C1 segment of cervical spinal cord (tissue), 14 donors: ENCODE measurements at places on chromosomes 11 and 22.

DNA sequence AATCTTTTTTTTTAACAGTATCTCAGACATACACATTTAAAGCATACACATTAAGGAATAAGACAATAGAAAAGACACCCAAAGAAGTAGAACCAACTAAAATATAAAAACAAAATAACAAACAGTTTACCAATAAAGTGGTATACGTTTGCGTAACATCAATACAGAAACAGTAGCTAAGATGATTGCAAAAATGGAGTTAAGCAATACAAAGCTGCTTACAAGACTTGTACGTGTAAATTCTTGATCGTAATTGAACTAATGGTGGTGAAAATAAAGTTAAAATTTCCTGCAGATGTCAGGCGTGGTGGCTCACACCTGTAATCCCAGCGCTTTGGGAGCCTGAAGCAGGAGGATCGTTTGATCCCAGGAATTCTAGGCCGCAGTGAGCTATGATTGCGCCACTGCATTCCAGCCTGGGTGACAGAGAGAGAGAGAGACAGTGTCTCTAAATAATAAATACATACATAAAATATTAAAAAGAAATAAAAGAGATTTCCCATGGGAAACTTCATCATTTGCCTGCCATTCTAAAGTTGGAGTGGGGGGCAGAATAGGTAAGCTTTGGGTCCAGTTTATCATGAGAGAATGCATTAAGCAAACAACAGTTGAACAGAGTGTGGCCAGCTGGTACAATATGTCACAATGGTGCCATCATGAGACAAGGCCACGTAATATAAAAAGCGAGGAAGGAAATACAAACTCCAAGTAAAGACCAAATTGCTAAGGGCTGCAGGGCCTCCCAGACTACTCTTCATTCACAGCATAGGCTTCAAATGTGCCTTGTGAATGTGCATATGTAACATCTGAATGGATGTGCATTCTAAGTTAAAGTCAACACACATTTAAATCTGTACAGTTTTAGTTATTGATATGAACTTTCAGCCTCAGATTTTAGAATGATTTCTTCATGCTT, 38.9 kb upstream of the EED start:
- no peak for DNase-seq

GRCh38 chr11:20873054-20873453, 203.7 kb downstream of the NELL1 start:
- no peak for DNase-seq

- no peak for DNase-seq
Measured at GRCh38 chr11:134741453-134742223, 329.6 kb upstream of the B3GAT1 start.

DNA sequence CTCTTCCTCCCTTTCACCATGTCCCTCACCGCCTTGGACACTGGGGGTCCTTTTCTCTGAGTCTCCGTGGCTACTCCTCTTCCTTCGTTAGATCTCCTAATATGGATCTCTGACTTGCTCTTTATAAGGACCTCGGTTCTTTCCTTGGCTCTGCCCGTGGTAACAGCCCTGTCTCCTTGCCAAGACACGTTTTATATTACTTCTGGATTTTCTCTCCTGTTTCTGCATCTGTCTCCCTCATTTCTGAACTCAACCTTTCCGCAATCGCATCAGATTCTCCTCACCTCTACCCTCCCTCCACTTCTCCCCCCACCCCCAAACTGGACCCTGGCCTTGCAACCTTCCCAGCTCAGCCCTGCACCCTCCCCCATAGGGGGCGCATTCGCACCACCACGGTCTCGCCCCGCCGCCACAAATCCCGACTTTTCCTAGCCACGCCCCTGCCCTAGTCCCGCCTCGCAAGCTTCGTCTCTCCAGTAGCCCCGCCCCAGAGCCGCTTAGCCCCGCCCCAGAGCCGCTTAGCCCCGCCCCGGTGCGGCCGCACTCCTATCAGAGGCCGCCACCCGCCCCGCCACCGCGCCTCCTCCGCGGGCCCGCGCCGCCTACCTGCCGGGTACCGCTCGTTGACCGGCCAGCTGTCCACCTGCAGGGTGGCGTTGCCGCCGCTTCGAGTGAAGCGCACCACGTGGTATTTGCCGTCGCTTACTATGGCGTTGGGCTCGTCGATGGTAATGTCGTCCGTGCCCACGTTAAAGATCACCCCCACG, 39.0 kb downstream of the SLC22A12 start:
- DNase-seq: no peak

GRCh38 chr11:79720115-79720514, 279.3 kb upstream of the TENM4 start:
- DNase-seq: no peak

GRCh38 chr11:910044-910588, 494 bp downstream of the CHID1 start:
- no peak for DNase-seq

DNA sequence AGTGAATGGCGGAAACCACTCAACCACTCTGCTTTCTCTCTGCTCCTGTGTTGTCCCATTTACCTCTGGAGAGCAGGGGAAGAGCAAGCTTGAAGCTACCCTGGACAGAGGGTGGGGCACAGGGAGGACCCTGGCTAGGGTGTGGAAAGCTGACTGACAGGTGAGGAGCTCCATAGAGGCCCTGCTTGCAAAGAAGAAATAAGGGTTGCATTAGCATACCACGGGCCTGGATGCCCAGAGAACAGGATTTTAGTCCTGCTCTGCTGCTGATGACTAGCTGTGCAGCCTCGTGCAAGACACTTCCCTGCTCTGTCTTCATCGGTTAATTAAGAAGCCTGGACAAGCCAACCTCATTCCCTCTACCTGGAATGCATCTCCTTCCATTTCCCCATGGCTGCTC, 135.0 kb downstream of the BUD13 start:
- no peak for DNase-seq

DNA sequence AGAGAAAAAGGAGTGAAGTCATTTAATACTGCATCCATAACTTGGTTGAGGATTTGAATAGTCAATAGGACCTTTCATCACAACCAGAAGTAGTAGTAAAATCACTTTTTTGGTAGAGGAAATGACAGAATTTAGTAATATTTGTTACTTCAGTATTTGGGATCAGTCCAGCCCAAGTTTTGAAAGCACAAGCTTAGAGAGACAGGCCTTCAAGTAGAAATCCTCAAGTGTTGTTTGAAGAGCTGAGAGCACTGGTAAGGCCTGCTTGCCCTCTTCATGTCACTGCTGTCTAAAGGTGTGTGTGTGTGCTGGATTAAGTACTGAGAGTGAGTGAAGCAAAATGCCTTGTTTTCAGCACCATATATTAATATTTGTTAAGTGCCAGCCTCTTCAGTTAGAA, 137.3 kb downstream of the WNT11 start:
- no peak for DNase-seq

- no peak for DNase-seq
Measured at GRCh38 chr11:134562941-134563471, 151.0 kb upstream of the B3GAT1 start.

GRCh38 chr11:63243533-63243932, at the start of gene SLC22A25:
TSS of gene SLC22A25 (minus strand) at chr11:63243599. CDS start at chr11:63229652, 13,947 bp downstream.
- no peak for DNase-seq

DNA sequence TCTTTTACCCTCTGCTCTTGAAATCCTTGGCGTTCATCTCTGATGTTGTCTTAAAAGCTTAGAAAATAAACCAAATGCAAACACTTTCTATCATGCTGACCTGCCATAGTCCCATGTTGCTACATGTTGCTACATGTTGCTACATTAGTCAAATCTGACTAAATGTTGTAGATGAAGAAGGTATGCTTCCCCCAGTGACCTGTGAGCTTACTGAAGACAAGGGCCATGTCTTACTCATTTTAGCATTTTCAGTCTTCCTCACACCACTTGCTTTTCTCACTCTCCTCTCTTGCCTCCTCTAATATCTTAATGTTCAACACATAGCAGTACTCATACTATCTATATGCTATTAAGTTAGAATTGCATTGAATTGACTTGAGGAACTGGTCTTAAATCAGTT, 346.4 kb upstream of the MTNR1B start:
- DNase-seq: no peak

- no peak for DNase-seq
Measured at GRCh38 chr11:70942593-70942992, 309.8 kb downstream of the SHANK2 start.
